Subcutaneous adipose tissue (tissue), 4 donors: ENCODE measurements at places on chromosomes 13 and 19. TPM values are rescaled to one million over a fixed set of nuclear protein-coding genes. Genes with fewer than 3 reads are reported as not detected.

Gene HCN2
- not detected for total RNA-seq

Gene LMO7
- 7.3 TPM for total RNA-seq

Gene EDDM13
- not detected for total RNA-seq

Gene CRTC1
- total RNA-seq = 4.2 TPM
